Stimulated activated CD4-positive, alpha-beta T cell treated with anti-CD3 and anti-CD28 coated beads, Interleukin-2, amount 100 ng/mL, for 48 hours (primary cell): ENCODE measurements at places on chromosomes 13 and 19.

GRCh38 chr13:85799097-85799582 is at the start of gene SLITRK6:
Gene SLITRK6 (minus strand): TSS chr13:85799419. CDS start chr13:85796508, 2,911 bp downstream.
- DNase-seq: no peak

DNA sequence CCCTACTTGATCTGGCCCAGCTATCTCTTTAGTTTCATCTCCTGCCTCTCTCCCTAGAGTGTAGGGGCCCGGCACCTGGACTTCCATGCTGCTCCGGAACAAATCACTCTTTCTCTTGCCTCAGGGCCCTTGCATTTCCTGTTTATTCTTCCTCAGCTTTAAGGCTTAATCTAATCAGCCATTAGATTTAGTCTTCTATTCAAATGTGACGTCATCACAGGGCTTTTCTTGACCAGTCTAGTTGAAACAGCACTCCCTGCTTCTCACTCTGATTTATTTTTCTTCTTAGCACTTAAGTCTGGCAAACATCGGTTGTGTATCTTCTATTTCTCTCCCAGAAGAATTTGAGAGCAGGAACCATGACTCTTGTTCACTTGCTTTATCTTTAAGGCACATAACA is 564.1 kb downstream of the EFNB2 start:
- no peak for DNase-seq

DNA sequence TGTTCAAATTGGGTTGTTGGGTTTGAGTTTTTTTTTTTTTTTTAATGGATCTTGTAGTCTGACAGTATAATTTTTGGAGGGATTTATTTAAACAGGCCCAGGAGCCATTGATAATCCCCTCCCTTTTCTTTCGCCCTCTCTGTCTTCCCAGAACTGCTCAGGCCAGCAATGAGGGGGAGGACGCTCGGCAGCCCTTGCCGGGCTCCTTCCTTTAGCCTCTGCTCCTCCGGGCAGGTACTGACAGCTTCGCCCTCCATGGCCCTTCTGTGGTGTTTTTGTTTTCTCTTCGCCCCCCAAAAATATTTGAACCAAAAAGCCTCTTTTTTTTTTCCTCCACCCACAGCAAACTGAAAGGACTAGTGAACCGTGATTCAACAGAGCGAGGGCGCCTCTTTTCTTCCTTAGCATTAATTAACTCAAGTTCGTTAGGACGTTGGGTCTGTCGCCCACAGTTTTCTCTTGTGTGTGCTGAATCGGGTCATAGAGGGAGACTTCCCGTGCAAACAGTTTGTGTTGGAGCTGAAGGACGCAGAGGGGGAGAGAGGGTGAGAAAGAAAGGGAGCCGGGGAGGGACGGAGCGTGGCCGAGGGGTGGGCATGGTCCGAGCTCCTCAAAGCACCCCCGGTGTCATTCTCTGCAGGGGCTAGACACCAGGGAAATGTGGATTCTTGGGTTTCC is 21.5 kb downstream of the NFIX start:
- DNase-seq: no peak

DNA sequence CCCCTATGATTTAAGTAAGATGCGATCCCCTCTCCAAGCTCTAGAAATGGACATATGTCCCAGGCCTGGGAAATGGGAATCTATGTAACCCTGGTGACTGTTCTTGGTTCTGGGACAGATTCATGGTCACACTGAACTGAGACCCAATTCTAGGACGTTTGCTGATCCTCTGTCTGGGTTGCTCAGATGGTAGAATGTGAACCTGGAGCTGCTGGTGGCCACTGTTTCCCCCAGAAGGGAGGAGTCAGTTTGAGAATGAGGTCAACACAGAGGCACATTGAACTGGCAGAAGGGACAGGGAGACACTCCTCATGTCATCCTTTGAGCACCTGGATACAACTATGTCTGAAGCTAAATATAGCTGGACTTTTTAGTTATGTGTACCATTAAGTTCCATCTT is 29.1 kb downstream of the FAM187B start:
- no peak for DNase-seq

- DNase-seq: no peak
Measured at GRCh38 chr13:113022745-113023574, 53.9 kb downstream of the MCF2L start.

DNA sequence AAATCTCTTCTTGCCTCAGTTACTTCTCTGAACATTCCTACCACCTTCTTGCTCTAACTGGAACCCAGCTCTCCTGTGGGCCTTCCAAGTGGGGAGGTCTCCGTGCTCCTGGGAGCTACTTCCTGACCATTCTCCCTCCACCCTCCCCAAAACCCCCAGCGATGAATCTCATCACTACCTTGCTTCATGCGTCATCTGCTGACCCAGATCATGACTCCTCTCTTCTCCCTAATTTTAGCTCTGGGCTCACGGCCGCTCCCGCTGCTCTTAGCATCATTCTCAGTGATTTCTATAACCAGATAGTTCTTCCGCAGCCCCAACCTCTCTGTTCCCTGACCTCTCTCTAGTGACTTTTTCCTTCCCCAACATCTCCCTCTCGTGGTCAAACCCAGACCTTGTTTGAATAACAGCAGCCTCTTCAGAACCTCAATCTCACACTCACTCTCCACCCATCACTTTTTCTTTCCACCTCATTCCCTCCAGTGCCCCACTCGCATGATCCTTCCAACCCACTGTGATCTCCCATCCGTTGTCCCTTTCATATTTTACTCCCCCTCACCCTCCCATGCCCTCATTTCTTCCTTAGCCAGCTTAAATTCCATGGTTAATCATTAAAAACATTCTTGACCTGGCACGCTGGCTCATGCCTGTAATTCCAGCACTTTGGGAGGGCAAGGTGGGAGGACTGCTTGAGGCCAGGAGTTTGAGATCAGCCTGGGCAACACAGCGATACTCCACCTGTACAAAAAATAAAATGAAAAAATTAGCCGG is 21.8 kb downstream of the MRPS12 start:
- DNase-seq: no peak

GRCh38 chr19:24069905-24070657 is 16.9 kb upstream of the ZNF254 start:
- DNase-seq: no peak

DNA sequence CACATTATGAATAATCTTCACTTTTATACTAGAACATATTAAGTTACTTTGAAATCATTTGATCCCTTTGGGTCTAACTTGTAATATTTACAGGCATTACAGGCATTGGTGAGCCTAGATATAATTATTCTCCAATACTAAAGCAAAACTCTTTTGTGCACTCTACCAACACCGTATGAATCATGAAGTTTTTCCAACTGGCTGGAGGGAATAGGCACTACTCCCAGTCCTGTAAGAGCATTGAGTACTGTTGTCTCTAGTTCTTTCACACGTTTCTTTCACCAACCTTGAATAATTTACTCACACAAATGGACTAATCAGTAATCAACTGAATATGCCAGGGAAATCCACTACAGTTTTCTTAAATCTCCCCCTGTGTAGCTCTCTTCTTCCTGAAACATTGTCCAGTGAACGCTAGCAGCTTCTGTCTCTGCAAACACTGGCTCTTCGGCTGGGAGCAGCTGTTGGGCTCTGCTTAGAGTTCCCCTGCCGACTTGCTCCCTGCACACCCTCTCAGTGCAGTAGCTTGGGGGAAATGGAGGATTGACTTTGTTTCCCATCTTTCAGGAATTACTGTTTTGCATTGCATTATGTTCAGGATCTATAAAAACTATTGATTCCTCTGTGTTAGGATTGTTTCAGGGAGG is 476.7 kb downstream of the RFC3 start:
- no peak for DNase-seq

- DNase-seq: no peak
Measured at GRCh38 chr19:52336791-52337381, 843 bp downstream of the ZNF610 start.

- no peak for DNase-seq
Measured at GRCh38 chr13:113560645-113561416, 23.7 kb upstream of the TFDP1 start.

- DNase-seq: peak; percentile 93
Measured at GRCh38 chr19:50329146-50329925, at the start of gene KCNC3. Gene KCNC3 (minus strand): TSS chr19:50329377. CDS start chr19:50329082, 295 bp downstream.

DNA sequence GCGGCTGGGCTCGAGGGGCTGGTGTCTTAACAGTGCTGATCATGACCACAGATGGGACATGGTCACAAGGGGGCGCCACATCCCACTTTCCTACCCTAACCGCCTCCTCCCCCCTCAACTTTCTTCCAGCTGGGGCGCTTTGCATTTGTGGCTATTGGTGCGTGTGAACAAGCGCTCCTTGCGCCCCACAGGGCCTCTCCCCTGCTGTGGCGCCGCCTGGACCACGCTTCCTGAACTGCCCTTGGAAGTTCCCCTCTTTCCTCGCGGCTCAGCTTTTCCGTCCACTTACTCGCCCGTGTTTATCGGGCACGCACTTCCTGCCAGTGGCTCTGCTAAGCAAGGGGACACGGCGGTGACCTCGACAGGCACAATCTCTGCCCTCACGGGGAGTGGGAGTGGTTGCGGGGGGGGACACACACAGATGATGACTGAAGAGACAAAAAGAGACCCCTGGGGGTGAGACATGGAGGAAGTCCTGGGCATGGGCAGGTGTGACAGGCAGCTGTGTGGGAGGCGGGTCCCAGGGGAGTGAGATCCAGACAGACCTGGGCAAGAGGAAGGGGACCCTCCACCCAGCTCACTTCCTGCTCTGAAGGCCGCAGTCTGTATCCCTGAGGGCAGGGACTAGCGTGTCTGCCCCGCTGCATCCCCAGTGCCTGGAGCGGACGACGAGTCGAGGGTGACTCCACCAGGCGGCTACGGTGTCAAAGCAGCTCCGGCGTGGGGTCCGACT is 40.3 kb downstream of the ZNF787 start:
- peak; percentile 76 for DNase-seq

- DNase-seq: no peak
Measured at GRCh38 chr19:7953060-7953459, 9.6 kb upstream of the TIMM44 start.

GRCh38 chr13:42229287-42229686 is 42.7 kb upstream of the AKAP11 start:
- DNase-seq: no peak

DNA sequence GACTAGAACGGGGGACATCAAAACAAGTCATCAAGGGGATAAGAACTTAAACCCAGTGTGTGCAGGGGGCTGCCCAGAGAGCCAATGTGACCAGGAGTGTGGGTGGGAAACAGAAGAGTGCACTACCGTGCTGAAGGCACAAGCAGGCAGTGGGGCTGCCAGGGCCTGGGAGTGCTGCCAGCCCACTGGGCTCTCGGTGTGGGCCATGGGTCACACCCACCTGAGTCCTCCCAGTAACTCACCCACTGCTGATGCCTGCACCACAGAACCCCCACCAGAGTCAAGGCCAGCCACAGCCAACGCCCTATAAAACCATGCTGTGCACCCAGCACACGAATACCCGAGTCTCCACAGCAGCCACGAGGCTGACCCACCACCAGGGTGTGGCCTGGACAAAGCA is 8.5 kb downstream of the MED26 start:
- no peak for DNase-seq

- no peak for DNase-seq
Measured at GRCh38 chr13:66071029-66071428, 1159.1 kb downstream of the PCDH9 start.

GRCh38 chr13:51959773-51960172 is 51.5 kb downstream of the ATP7B start:
- DNase-seq: no peak
